PC-9 (cell line): ENCODE measurements at places on chromosomes 5 and 9.

- no peak for DNase-seq
Observed at GRCh38 chr5:97623441-97623840, 440.4 kb upstream of the RIOK2 start.

DNA sequence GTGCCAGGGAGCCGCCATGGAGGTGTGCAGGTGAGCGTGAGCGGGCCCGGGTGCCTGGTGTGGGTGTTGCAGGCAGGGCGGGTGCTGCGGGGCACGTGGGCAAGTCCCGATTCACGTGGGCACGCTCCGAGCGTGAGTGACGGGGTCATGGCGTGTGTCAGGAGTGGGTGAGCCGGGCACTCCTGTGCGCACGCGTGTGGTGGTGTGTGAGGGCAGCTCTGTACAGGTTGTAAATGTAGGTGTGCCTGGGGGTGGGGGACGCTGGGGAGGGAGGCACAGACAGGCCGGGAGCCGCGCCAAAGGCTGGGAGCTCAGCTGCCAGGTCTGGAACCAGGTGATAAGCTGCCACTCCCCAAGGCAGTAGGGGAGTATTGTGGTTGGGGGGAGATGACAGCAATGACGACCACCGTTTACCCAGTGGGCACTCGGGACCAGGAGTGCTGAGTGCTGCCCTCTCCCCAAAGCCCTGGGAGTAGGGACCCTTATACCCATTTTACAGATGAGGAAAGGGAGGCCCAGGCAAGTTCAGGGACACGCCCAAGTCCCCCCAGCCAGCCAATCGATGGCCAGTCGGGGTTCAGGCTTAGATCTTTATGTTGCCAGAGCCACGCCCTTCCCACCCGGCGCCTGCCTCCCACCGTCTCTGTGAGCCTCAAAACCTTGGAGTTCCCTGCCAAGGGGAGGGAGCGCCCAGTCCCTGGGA lies 9.6 kb downstream of the NCS1 start:
- DNase-seq: no peak

DNA sequence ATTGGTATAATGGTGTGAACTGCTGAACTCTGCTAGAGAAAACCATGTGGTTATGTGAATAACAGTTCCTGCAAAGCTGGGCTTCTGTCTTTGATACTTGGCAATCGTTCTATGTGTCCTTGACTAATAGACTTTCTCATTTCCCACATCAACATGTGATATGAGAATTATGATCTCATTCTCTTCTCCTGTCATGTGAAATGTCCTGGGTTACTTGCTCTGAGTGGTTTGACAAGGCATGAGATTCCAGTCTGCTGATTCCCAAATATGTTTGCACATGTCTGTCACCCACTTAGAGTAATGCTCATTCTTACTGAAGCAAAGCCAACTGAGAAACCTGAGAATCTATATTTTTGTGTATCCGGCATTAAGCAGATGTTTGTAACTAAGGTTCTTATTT lies 141.2 kb downstream of the PARP8 start:
- no peak for DNase-seq

GRCh38 chr9:104301755-104302154 lies 202.3 kb upstream of the OR13F1 start:
- DNase-seq: no peak

GRCh38 chr5:67014191-67014590 lies 182.4 kb downstream of the CD180 start:
- DNase-seq: peak; percentile 32

GRCh38 chr9:71761938-71762353 lies 6.4 kb downstream of the CEMIP2 start:
- DNase-seq: no peak

DNA sequence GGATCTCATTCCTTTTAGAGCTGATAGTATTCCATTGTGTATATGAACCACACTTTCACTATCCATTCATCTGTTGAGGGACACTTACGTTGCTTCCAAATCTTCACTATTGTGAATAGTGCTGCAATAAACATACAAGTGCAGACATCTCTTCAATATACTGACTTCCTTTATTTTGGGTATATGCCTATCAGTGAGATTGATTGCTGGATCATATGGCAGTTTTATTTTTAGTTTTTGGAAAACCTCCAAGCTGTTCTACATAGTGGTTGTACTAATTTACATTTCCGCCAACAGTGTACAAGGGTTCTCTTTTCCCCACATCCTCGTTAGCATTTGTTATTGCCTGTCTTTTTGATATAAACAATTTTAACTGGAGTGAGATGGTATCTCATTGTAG lies 33.8 kb upstream of the LECT2 start:
- DNase-seq: no peak

DNA sequence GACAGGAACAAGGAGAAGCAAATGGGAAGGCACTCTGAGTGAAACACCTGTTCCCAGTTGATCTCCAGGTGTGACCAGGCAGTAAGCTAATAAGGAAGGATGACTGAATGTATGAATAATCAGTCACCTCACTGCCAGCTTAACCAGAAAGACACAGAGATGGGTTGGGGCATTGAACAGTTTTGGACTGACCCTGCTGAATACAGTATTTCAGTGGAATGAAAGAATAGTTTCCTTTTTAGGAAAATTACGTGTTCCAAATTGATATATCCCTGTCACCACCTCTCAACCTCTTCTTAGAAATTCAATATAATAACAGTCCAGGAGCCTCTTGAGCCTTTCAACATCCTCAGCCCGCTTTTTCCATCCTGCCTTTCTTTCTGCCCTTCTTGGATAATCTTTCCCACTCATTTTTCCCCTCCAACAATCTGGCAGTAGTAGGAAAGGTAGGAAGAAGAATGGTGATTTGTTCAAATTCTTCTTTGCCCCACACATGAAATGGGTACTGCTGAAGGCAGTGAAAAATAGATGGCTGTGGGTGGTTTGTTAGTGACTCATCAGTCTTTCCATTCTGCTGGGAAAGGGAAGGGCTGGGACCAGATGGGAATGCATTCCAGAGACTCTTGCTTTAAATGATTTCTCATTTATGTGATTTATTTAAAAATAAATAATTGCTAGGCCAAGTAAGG lies 117.9 kb downstream of the ZSWIM6 start:
- DNase-seq: peak; percentile 56

- DNase-seq: peak; percentile 37
Observed at GRCh38 chr9:34985311-34985899, 4.1 kb upstream of the DNAJB5 start.

GRCh38 chr9:27365707-27366376 lies 68.9 kb upstream of the EQTN start:
- DNase-seq: no peak

DNA sequence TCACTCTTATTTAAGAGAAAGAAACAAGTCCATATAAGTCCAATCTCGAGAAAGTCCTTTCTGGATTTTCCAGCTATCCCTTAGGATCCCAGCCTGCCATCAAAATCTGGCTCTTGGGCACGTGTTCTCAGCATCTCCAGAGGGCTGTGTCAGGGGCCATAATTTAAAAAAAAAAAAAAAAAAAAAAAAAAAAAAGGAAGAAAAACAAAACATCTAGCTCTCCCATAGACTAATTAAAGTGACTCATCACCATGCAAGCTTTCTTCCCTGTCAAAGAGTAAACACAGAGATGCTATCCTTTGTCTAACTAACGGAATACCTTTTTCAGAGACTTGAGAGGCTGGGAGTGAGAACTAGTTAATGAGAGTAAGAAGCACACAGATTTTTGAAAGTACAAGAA lies 44.9 kb upstream of the MYO10 start:
- DNase-seq: no peak

- DNase-seq: no peak
Observed at GRCh38 chr5:134028496-134028895, 23.7 kb upstream of the VDAC1 start.

GRCh38 chr9:127520941-127521918 lies 69.9 kb downstream of the LRSAM1 start:
- no peak for DNase-seq

DNA sequence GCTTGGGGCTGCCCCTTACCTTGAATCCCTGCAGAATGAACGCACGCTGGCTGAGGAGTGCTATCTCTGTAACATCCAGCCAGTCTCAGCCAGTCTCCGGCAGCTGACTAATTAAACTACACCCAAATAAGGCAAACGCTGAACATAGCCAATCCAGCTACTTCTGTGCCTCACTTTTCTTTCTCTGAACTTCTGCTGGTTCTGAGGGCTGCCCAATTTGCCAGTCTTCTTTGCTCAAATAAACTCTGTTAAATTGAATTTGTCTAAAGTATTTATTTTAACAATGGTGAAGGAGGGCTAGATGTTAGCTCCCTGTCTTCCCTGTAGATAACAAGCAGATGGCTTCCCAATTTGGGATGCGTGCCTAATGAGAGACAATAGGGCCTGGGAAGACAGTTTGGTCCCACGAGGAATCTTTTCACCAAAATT lies 154.0 kb upstream of the NFIL3 start:
- DNase-seq: no peak

DNA sequence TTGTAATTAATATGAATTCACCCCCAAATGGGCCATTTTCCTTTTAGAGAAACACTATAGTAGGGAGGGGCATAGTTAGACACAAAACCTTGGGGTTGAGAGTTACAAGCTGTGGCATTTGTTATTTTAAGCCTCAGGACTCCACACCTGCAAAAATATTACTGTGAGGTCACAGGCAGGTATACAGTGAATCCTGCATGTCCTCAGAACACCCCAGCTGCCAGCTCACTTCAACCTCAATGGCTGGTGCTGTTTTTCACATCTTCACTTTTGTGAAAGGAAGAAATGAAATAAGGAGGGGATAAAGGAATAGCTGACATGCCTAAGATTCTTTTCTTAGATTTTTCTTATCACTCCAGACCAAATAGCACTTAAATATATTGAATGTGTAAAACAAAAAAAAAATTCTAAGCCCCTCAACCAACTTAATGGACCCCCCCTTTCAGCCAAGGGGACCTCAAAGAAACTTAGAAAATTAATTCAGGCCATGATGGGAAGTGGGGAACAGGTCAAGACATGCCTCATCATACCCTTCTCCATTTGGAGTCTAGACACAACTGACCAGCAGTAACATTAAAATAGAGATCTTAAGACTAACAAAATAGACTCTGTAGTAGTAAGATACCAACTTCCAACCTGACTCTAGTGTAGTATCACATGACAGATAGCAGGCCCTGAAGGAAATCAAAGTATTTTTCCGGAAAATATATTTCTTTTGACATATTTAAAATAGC lies 9.2 kb downstream of the C9orf85 start:
- DNase-seq: no peak

DNA sequence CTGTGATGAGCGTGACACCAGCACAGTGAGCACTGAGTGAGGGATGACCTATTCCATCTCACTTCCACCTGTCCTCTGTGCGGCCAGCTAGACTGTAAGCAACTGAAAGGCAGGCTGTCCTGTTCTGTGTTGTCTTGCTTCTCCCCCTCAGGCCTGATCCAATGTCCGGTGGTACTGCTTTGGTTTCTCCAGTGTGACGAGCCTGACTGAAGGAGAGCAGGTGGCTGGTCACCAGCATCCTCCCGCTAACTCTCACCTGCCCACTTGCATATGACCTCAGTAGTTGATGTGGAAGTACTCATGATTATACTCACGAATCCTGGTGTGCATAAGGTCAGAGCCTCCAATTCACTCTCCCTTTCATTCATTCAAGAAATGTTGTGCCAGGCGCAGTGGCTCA lies 2.4 kb upstream of the SLC27A4 start:
- DNase-seq: no peak

DNA sequence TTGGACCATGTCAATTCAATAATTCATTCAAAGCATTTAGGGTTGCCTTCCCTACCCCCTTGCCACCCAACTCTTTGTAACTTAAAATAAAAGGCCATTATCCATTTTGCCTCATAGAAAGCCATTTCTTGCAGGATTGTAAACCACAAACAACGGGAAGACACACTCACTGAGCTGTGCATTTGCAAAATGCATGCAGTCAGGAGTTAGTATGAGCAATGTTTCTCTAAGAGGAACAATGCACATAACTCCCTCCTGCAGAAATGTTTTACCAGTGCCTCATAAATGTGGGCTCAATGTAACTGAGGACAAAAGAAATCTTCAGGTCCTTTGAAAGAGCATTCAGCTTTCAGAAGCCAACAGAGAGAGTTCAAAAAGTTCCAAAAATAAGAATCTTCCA lies 98.5 kb upstream of the ABCA1 start:
- DNase-seq: no peak
